ENCODE measurements at places on chromosomes 5 and 9. TPM values are rescaled to one million over a fixed set of nuclear protein-coding genes. Genes with fewer than 3 reads are reported as not detected.

NPR3 gene
- total RNA-seq = 2.8 TPM

LCN1 gene
- not detected for total RNA-seq

PCDHA9 gene
- 0.49 TPM for total RNA-seq

UBE2QL1 gene
- 0.25 TPM for total RNA-seq

WDR70 gene
- total RNA-seq = 24.6 TPM

ARHGAP26 gene
- total RNA-seq = 9.0 TPM

PCDHB15 gene
- total RNA-seq = not detected

EXOSC2 gene
- total RNA-seq = 31.5 TPM

AK1 gene
- 121 TPM for total RNA-seq

STPG3 gene
- not detected for total RNA-seq

PDGFRB gene
- total RNA-seq = 180 TPM

Data from fibroblast of the aortic adventitia (primary cell).